ENCODE measurements at places on chromosomes 6 and 20.

- peak; percentile 44 for DNase-seq
Measured at GRCh38 chr6:28802417-28803336, 121.1 kb downstream of the TRIM27 start.

DNA sequence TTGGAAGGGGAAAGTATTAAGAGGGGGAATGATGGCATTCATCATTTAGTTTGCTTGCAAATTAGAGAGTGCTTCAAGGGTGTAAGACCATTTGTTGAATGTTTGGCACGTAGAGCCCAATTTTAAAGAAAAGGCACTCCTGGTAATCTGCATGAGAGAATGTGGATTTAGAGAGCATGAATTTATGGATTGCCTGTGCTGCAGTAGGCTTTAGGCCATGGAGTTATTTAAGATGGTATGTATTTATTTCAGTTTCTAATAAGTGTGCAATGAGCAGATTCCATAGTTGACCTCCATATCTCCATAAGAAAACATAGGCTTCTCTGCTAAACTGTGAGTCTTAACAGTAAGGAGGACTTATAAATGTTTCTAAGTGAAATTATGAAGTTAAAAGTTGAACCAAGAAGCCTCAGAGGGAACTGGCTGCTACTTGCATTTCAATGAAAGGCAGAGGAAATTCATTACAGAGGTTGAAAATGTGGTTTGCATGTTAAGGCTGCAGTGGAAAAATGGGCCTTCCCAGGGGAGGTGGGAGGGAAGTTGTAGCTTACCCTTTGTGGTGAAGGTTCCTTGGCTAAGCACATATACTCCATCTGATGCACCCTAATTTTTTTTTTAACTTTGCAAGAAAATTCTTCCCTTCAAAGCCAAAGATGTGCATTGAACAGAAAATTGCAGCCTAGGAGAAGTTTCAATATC lies 134.2 kb downstream of the CARMIL1 start:
- DNase-seq: no peak

DNA sequence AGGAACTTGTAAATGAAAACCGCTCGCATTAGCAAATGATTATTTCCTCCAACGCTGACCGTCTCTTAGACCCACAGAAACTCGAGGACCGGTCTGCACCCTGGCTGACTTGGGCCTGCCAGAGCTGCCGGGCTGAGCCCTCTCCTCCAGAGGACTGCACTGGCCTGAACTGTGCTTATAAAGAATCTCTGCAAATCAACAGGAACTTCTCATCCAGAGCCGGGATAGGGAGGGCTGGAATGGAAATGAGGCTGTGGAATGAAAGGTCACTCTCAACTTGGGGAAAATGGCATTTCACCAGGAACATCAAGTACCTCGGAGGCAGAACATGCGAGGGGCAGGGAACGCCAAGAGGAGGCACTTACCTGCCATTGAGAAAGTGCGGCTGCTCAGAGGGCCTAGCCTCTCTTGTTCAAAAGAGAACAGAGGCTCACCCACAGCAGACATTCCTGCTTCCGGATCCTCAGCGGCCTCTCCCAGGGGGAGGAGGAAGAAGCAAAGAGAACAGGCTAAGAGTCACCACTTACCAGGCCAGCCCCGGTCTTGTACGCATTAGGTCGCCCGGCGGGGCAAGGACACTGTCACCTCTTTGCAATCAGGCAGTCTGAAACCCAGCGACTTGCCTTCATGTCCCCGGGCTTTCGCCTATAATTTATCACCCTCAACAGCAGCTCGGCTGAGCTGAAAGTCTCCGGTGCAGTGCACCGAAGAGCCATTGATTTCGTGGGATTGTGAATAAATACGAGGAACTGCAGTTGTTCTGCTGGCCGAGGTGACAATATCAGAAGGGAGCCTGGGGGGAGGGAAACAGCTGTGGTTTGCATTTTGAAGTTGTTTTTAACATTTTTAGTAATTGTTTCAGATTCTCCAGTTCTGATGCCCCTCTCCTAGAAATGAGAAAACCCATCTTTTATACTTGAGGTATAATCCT lies 37.6 kb downstream of the ZMYND8 start:
- DNase-seq: no peak

- DNase-seq: no peak
Measured at GRCh38 chr6:74631564-74631963, 574.3 kb downstream of the COL12A1 start.

- no peak for DNase-seq
Measured at GRCh38 chr6:13303668-13304017, 24.7 kb downstream of the TBC1D7 start.

- DNase-seq: no peak
Measured at GRCh38 chr6:170091639-170092579, 199.0 kb downstream of the DLL1 start.

GRCh38 chr6:131419702-131420101 lies 153.3 kb upstream of the ARG1 start:
- no peak for DNase-seq

DNA sequence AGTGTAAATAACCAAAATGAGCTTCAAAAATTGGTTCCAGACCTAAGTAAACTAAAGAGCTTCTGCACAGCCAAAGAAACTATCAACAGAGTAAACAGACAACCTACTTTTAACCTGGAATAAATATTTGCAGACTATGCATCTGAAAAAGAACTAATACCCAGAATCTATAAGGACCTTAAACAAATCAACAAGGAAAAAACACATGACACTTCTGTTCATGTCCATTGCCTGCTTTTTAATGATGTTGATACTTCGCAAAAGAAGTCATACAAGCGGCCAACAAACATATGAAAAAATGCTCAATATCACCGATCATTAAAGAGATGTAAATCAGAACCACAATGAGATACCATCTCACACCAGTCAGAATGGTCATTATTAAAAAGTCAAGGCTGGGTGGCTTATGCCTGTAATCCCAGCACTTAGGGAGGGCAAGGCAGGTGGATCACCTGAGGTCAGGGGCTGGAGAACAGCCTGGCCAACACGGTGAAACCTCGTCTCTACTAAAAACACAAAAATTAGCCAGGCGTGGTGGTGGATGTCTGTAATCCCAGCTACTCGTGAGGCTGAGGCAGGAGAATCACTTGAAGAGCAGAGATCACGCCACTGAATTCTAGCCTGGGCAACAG lies 42.5 kb upstream of the DST start:
- no peak for DNase-seq

DNA sequence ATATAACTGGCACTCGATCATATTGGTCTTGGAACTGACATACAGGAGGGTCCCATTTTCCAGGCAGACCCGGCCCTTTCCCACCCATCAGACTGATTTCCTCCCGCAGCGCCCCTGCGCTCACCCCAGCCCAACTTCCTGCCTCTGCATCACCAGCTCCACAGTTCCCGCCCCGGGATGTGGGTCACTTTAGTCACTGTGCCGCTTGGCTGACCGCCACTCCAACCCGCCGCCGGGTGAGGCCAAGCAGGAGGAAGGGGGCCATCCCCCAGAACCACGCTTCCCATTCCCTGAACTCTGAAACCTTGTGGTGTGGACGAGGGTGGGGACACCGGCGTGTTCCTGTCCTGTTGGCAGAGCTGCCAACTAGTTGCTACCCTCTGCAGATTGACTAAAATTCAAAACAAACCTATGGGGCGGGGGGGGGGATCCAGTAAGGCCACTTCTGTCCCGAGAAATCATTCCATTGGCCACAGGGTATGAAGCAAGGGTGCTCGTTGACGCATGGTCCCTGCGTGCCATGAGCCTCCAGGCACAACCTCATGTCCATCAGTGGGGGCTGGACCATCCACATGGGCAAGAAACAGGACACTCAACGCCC lies 12.3 kb downstream of the TGM2 start:
- no peak for DNase-seq

GRCh38 chr20:60986506-60987156 lies 265.4 kb upstream of the CDH4 start:
- DNase-seq: no peak

DNA sequence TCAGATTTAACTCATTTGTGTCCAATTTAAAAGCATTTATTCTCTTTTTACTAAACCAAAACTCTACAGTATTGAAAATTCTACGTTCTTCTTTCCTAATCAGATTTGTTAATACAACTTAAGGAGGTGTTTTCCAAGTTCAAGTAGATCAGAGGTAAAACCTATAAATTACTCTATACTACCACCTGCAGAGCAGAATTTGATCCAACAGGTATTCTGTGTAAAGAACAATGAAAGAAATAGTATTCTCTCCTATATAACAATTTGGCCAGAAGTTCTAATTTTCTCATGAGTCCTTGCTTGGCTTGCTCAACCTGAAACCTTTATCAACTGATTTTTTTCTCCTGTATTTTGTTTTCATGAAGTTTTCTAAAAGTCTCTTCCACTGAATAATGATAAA lies 28.5 kb upstream of the DST start:
- DNase-seq: no peak

- no peak for DNase-seq
Measured at GRCh38 chr6:62746968-62747367, 460.9 kb upstream of the KHDRBS2 start.

- DNase-seq: peak; percentile 28
Measured at GRCh38 chr20:47070176-47070575, 175.5 kb downstream of the EYA2 start.

DNA sequence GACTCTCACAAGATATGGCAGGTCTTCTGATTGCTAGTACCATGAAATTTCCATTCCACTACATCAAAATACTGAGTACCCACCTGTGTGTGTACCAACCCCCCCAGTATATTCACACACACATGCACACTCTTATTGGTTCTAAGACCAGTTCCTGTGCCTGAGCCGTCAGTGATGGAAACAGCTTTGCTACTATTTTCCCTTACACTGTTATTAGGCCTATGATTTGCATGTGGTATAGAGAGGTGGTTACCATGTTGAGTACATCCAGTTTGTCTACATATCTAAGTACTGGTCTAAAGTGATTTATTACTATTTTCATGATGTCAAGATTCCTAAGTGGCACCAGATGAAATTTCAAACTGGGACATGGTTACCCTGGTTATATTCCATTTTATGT lies 459.9 kb downstream of the BCKDHB start:
- no peak for DNase-seq

DNA sequence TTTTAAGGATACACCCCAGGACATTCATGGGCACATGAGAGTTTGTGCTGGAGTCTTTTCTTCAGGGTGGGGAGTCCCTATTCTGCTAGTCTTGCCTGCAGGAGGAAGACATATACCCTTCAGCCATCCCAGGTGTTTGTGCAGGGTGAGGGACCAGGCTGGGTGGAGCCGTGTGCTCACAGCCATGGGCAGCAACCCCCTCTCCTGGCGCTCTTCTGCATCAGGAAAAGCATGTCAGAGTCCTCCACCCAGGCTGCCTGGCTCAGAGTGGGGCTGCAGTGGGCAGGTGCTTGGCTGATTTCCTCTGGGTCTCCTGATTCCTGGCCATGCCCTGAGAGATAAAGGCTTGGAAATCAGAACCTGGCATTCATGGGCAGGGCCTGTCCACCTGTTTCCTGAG lies 22.7 kb upstream of the MLN start:
- no peak for DNase-seq

DNA sequence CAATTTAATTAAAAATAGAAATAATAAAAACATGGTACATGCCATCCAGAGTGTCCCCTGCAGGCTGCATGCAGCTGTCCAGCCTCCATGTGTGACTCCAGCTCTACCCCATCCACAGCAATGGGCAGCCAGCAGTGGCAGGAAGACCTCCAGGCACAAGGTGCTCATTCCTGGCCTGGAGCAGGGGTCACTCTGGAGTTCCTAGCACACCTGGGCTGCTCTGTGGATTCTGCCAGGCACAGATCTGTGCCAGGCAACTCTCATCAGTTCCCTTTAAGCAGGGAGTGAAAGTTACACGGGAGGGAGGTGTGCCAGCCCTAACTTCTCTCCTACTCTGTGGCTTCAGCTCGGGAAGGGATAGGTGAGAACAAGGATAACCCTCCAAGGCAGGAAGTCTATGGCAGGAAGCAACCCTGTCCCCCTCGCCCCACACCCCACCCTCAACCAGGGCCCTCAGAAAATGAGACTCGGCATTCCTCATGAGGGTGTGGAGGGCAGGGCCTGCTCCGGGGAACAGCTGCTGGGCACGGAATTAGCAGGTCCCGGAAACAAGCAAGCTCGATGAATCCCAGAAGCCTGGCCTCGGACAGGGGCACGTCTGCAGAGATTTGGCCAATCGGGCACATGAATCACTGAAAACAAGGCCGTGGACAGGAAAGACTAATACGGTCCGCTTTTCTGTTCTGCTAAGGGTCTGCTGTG lies 10.0 kb downstream of the JPH2 start:
- no peak for DNase-seq

DNA sequence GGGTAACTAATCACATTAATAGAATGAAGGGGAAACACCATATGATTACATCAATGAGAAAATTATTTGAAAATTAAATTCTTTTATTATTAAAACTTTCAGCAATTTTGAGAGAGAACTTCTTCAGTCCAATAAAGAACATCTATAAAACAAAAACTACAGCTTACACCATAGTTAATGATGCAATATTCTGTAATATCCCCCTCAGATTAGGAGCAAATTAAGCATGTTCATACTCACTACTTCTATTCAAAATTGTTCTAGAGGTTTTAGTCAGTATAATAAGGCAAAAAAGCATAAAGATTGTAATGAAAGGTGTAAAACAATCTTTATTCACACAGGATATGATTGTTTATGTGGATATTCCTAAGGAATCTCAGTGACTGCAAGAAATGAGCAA lies 465.4 kb downstream of the CD109 start:
- no peak for DNase-seq

DNA sequence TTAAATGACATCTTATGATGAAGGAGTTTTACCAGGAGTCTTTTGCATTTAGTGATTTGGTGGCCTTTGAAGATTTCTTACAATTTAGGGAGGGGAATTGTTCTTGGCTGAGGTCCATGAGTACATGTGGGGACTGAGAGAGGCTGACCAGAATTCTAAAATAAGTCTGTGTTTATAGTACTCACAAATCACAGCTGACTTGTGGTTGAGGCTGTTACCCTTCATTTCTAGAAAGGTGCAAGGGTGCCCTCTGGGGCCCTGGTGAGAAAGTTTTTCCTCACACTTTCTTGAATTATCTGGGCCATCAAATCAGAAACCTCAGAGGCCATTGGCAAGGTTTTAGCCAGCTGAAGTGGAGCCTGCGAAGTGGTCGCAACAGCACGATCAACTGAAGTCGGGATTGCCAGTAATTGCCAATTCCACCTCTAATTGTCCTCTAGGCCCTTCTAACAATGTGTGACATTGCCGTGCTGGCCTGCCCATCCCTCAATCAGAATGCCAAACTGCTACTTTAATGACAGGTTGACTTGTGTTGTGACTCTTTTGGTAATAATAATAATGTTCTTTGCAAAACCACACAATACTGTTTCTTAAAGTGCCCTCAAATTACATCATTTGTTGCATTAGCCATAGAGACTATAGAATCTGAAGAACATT lies 221.6 kb downstream of the OGFRL1 start:
- DNase-seq: no peak

DNA sequence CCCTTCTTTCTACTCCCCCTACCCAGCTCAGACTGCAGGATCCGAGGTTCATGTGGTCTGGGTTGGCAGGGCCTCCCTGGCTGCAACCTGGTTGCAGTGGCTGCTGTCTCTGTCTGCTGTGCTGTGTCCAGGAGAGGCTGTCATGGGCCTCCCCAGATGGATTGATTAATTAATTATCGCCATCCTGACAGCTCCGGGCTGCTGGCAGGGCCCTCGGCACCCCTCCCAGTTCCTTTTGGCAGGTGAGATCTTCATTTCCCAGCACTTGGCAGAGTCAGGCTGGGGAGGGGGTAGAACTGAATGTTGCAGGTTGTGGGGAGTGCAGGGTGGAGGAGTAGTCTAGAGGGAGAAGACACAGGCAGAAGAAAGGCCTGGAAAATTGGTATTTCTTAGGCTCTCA lies 56.7 kb upstream of the ZFAND3 start:
- no peak for DNase-seq

- no peak for DNase-seq
Measured at GRCh38 chr20:57124800-57125517, 141.5 kb downstream of the BMP7 start.
